ENCODE measurements at places on chromosomes 4 and X.

DNA sequence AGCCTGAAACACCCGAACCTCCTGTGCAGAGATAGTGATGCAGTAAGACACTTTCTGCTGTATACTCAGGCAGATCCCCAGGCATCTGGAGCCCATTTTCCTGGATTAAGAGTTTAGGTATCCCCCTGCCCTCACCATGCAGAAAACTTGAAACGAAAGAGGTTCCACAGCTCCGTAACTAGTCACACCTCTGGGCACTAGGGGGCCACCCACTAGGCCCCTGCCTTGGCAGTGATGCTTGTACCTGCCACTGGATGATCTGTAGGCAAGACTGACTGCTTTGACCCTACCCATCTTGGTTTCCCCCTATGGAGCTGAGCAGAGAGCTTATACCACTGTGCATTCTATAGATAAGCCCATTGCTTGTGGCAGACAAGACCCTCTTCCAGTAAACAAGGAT lies 940.6 kb downstream of the PCDH19 start:
- no peak for DNase-seq

- DNase-seq, result no peak
These were observed 1351.7 kb upstream of the ADGRL3 start for GRCh38 chr4:59848457-59848856.

- DNase-seq, result no peak
These were observed 1533.9 kb upstream of the PABPC4L start for GRCh38 chr4:135735512-135735911.

- DNase-seq, result no peak
These were observed 12.0 kb upstream of the GPR78 start for GRCh38 chr4:8568068-8568668.

GRCh38 chr4:18815081-18815778 lies 793.7 kb upstream of the LCORL start:
- no peak for DNase-seq

DNA sequence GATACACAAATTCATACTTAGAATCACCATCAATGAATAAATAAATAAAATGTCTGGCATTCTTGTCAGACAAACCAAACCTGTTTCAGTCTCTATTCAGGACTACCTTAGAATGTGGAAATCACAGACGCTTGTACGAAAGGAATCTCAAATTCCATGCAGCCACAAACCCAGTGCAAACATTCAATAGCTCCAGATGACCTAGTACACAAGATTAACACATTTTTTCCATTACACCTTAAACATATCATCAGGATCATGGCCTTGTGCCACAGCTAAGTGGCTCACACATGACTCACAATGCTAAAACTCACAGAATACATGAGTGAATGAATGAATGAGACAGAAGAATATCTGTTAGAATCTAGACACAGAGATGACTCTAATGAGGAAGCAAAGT lies 134.2 kb downstream of the PWWP3B start:
- no peak for DNase-seq

- no peak for DNase-seq
These were observed 158.8 kb downstream of the ADGRA3 start for GRCh38 chr4:22356987-22357596.

DNA sequence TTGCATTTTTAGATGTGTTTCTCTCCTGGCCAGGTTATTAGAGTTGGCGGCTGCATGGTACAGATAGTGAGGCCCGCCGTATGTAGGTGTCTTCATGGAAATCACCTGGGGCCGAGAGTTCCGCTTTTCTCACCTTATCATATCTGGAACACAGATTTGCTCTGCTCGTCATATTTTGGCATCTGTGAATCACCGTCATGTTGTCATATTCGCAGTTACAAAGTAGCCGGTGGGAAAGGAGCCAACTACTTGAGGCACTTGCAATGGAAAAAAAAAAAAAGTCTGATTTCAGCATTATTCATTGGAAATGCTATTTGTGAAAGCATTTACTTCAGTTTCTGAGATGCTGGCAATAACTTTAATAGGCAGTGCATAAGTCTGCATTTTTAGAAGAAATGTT lies 1715.2 kb upstream of the TENM3 start:
- DNase-seq, result no peak

GRCh38 chr4:86108137-86108536 lies 251.7 kb downstream of the MAPK10 start:
- DNase-seq, result no peak

GRCh38 chrX:78330540-78330939 lies 3.1 kb upstream of the CYSLTR1 start:
- no peak for DNase-seq

- no peak for DNase-seq
These were observed 3.8 kb upstream of the MAGEA8 start for GRCh38 chrX:149877157-149877556.

GRCh38 chr4:85372966-85373365 lies 102.0 kb upstream of the ARHGAP24 start:
- no peak for DNase-seq

GRCh38 chrX:13515211-13515930 lies 54.0 kb upstream of the EGFL6 start:
- DNase-seq, result no peak

DNA sequence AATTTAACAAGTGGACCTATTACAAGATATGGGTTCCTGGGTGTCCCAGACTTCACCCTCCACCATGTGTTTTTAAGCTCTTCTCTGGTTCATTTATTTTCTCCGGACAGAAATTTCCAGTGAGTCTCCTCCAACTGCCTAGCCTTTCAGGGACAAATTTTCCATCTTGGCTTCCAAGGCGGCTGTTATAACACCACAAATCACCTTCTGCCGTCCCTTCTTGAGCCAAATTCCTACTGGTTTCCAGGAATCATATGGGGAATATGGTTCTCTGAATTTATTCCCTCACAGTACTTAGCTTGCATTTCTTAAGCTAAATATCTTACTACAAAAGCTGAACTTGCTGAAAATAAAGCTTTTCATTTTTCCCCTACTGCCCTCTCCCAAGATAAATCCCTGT lies 18.8 kb downstream of the NEXMIF start:
- no peak for DNase-seq

DNA sequence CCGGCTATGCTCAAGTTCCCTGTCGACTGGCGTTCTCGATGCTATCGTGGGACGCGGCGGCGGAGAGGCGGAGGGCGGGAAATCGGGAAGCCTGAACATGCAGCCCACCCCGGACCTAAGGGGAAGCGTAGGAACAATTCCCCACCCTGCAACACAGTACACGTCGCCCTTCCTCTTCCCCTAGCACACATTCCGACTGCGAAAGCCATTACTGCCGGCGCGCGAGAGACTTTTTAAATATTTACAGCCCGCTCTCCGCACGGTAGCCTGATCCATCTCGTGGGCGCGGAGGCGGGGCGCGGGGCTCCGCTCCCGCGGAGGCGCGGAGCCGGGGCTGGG lies 48.1 kb upstream of the BCOR start:
- DNase-seq, result no peak

GRCh38 chr4:183165376-183165775 lies 66.3 kb downstream of the WWC2 start:
- DNase-seq, result no peak

- DNase-seq, result no peak
These were observed 104.5 kb upstream of the LNX1 start for GRCh38 chr4:53695540-53696463.

DNA sequence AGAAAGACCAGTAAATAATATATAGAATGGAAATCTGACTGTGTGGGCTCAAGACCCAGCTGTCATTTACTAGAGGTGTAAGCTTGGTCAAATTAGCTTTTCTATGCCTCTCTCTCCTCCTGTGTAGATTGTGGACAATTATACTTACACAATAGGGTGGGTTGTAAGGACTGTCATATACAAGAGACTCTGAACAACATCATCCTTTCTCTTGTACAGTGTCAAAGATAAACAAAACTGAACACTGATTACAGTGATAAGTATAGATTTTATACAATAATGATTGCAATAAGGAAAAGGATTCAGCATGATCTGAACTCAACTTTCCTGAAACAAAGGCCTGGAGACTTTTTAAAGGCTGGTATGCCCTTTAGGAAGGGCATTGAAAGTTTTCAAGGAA lies 429.2 kb upstream of the HS3ST1 start:
- DNase-seq, result no peak

DNA sequence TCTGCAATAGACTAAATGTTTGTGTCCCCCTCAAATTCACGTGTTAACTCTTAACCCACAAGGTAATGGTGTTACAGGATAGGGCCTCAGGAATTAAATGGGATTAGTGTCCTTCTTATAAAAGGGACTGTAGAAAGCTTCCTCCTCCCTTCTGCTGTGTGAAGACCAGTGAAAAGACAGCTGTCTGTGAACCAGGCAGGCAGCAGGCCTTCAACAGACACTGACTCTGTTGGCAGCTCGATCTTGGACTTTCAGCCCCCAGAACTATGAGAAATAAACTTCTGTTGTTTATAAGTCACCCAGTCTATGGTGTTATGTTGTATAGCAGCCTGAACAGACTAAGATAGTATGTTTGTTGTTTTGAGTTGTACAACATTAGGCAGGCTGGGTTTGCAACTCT lies 208.1 kb downstream of the GBA3 start:
- no peak for DNase-seq

GRCh38 chrX:30812326-30812725 lies 76.7 kb downstream of the TAB3 start:
- DNase-seq, result no peak

DNA sequence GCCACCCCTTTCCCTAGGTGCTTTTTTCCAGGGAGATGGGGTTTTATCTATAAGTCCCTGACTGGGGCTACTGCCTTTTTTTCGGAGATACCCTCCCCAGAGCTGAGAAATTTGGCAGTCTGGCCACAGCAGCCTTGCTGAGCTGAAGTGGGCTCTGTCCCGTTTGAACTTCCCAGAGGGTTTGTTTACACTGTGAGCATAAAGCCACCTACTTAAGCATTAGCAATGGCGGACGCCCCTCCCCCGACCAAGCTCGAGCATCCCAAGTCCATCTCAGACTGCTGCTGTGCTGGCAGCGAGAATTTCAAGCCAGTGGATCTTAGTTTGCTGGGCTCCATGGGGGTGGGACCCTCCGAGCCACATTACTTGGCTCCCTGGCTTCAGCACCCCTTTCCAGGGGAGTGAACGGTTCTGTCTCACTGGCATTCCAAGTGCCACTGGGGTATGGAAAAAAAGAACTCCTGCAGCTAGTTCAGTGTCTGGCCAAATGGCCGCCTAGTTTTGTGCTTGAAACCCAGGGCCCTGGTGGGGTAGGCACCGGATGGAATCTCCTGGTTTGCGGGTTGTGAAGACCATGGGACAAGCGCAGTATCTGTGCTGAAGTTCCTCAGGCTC lies 456.4 kb upstream of the HTR2C start:
- DNase-seq, result no peak

DNA sequence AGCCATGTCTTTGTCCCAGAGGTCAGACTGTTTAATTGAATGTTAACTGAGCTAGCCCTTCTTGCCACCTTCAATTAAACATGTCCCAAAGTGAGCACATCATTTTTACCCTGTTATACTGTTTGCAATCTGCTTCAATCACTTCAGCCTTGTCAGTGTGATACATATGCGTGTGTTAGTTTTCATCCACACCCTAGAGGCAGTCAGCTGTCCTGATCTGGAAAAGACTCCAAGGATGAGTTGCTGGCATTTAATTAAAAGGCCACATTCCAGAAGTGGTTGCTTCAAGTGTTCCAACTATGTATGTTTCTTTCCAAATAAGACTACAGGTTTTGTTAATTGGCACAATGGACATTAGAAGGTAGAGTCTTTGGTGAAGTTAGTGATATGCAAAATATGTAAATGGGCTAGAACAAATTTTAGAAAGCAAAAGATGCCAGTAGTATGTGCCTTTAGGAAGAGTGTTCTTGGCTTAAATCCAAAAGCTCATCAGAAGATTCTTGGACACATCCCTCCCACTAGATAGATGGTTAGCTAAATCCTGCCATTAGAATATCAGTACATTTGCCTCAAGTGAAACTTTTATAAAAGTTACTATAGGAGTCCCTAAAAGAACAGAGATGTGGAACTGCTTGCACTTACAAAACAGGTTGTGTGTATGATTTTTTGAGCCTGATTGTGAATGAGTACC lies 79.5 kb upstream of the SLIT2 start:
- no peak for DNase-seq

DNA sequence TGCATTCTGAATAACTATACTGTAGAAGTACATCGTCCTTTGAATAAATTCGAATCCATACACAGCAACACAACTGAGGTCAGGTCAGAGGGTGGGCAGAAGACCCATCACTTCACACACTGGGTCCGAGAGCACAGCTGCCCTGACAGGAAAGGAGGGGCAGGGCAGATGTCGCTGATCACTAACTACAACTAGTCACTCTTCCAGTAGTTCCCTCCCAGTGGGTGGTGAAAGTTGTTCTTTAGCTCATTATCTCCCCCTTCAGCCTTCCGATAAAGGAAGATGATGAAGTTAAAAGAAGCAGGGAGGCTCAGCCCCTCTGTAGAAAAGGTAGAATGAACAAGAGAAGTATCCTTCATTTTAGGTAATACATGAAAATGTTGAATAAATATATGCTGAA lies 278.9 kb downstream of the INPP4B start:
- DNase-seq, result no peak

- DNase-seq, result no peak
These were observed 157.2 kb downstream of the CFAP299 start for GRCh38 chr4:80492761-80493160.

GRCh38 chr4:138592796-138593195 lies 350.6 kb upstream of the SLC7A11 start:
- DNase-seq, result no peak

GRCh38 chr4:103753868-103754653 lies 34.3 kb upstream of the TACR3 start:
- no peak for DNase-seq

DNA sequence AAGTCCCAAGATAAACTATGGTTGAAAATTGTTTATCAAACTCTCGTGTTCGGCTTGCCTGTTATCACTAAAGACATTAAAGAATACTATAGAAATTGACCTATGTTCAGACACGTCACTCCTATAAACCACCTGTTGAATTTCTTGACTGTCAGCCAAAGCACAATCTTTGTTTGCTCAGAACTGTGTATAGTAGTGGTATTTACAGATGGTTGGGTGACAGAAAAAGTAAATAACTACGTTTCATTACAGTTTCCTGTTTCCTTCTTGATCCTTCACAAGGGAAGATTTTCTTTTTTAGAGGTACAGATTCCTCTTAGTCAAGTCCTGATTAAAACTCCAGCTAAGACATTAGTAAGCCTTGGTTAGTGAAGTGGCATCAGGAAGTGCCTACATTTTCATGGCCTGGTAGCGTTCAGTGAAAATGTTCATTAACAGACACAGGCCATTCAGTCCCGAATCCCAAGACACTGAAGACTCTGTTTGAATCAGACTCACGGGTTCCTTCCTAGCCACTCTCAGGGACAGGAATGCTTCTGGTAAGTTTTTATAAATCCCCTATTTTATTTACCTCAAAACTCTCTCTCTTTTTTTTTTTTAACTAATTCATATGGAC lies at the start of gene SMIM31:
SMIM31 (plus strand) TSS at position 259 of the 616 bp plus-strand sequence. CDS start 16,313 bp downstream, outside the sequence.
- DNase-seq, result no peak

- DNase-seq, result no peak
These were observed 34.4 kb upstream of the SLC25A4 start for GRCh38 chr4:185108669-185109068.

GRCh38 chrX:2495595-2495994 lies 5.2 kb downstream of the DHRSX start:
- no peak for DNase-seq

GRCh38 chr4:38073596-38074234 lies 113.5 kb downstream of the PTTG2 start:
- no peak for DNase-seq

All from GOT3 (cell line).